Globus pallidus (tissue), 1 donor: ENCODE measurements at places on chromosomes 12 and 14.

DNA sequence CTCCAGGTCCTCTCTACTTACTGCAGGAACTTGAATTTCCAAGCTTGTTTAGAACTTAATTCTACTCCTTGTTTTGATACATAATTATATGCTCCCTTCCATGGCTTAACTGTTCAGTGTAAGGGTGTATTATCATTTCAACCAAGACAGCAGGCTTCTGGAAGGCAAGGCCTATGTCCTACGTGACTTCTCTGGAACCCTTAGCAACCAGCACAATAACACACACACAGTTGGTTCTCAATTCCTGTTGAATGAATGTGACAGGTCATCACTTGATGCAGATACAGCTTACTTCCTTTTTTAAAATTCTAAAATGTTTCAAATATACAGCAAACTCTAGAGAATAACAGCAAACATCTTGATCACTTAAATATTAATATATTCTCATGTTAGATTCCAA is 77.7 kb upstream of the COCH start:
- no peak for DNase-seq

DNA sequence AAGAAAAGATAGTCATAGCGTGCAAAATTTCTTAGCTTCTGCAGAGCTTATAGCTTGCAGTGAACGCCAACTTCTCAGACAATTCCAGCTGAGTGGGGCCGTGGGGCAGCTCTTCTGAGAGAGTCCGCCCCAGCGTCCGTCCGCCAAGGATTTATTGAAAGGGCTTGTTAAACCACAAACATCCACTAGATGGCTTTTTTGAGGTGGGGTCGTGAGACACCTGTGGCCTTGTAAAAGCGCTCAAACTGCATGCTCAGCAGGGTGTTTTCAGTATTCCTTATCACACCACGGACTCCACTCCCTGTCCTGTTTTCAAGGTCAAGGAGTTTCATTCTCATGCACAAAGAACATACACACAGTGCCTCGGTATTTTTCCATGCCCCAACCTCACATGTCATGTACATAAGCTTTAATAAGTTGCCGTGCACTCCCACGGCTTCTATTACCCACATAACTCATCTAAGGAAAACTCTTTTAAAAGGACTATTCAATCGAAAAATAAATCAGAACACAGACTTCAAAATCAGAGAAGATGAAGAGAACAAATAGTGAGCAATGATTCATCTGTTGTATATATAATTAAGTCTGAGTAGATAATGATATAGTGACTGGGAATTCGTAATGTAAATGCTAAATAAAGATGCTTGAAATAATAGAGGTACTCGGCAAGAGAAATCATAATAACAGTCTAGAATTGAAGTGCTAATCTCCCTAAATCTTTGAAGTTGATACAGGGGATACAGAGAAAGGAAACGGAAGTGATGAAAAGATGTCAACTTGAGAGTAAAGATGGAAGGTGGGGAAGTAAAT is 46.7 kb downstream of the WBP11 start:
- no peak for DNase-seq

GRCh38 chr12:41467591-41468325 is 279.6 kb downstream of the PDZRN4 start:
- no peak for DNase-seq

- no peak for DNase-seq
These were observed 6.3 kb downstream of the FRS2 start for GRCh38 chr12:69476276-69477017.

GRCh38 chr12:70484464-70484863 is 118.4 kb downstream of the KCNMB4 start:
- DNase-seq: no peak

DNA sequence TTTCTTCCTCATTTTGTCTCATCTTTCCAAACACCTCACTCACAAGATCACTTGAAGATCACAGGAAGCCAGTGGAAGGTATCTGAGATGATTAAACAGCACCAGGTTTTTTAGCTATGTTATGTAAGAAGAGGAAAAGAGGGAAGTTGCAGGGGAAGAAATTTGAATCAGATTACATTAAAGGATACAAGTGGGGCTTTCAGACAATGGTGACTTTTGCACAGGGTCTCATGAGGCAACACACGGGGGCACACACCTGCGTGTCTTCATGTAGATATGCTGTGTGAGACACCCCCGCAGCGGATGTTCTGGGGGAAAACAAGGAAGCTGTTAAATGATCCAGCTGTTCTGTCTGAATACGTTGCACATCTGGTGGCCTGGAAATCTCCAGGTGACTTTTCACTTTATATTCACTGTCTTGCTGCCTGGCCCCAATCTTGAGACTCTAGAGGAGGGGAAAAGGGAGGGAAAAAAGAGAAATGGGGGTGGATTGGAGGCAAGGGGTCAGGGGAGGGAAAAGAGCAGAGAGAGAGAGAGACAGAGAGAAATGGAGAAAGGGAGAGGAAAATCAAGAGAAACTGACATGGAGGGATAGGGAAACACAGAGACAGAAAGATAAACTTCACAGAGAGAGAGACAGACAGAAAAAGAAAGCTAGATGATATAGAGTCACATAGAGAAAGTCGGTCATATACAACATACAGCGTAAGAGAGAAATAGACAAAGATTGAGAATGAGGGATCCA is 36.3 kb upstream of the PPP1CC start:
- no peak for DNase-seq

DNA sequence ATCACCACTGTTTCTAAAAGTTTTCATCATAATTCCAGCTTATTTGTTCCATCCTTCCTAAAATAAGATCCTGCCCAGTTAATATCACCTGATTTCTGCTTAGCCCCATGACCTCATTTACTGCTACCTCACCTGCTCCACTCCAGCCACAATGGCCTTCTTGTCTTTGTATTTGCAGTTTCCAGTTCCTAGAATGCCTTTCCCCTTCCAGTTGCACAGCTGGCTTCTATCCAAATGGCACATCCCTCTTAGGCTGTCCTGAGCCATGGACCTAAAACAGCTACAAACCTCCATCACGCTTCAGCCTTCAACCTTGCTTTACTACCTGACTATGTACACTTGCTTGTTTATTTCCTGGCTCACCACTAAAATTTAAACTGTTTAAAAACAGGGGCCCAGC is 6.5 kb upstream of the LGMN start:
- DNase-seq: no peak
